Stimulated activated CD8-positive, alpha-beta memory T cell treated with anti-CD3 and anti-CD28 coated beads, Interleukin-4, amount 100 ng/mL, for 4 hours (primary cell): ENCODE measurements at places on chromosomes 1 and 21.

DNA sequence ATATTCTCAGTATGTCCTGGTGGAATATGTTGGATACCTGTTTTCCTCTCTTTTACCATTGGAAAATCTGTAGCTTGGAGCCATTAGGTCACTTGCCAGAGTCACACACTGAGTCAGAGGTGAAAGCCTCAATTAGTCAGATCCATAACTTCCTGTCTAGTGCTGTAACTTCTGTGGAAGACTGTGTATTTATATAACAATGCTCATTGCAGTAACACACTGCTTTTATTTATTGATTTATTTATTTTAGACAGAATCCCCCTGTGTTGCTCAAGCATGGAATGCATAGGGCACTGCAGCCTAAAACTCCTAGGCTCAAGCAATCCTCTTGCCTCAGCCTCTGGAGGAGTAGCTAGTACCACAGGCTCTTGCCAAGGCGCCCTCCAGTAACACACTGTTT lies 1.3 kb upstream of the DOCK7 start:
- DNase-seq: no peak

DNA sequence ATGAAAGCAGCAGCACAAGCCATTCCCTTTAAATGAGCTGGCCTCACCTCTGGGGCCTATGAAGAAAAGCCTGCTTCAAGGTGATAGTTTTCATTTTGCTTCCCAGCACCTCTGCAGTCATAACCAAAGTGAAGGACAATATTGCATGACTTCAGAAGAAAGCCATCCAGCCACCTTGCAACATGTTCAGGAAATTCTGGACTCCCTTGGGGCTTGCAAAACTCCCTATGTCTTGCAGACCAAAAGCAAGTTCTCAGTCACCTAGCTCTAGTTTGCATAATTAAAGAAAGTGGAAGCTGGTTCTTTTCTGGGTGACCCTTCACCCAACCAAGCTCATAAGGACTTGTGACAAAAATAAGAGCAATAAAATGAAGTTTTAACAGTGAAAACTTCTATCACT lies 87.6 kb downstream of the GFI1 start:
- DNase-seq: no peak

DNA sequence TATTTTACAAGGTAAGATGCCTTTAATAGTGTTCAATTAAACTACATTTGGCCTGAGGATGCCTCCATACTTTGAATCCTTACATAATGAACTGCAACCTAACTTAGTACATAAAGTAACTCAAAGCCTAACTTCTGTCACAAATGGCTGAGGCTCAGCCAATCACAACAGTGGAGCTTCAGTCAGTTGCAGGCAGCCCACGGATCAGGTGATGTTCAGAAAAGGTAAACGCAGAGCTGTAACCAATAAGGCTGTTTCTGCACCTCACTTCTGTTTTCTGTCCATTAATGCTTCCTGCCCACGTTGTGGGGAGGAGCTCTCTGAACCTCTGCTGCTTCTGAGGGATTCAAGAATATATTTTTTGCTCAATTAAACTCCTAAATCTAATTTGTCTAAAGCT lies 94.8 kb upstream of the KIAA0040 start:
- no peak for DNase-seq

DNA sequence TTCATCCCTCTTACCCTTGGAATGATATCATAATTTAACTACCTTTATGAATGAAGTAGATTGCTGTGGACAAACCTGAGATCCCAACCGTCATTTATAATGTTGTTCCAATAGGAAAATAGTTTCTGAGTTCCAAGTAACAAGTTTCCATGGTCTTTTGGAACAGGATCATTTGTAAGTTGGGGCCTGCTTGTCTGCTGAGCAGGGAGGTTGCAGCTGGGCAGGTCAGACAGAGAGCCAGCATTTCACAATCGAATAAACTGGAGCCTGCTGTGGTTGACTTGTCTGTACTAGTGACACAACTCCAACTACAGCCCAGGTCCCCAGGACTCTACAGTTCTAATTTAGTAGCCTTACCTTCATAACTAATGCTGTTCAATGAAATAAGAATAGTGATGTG lies 18.6 kb upstream of the RALGPS2 start:
- no peak for DNase-seq

DNA sequence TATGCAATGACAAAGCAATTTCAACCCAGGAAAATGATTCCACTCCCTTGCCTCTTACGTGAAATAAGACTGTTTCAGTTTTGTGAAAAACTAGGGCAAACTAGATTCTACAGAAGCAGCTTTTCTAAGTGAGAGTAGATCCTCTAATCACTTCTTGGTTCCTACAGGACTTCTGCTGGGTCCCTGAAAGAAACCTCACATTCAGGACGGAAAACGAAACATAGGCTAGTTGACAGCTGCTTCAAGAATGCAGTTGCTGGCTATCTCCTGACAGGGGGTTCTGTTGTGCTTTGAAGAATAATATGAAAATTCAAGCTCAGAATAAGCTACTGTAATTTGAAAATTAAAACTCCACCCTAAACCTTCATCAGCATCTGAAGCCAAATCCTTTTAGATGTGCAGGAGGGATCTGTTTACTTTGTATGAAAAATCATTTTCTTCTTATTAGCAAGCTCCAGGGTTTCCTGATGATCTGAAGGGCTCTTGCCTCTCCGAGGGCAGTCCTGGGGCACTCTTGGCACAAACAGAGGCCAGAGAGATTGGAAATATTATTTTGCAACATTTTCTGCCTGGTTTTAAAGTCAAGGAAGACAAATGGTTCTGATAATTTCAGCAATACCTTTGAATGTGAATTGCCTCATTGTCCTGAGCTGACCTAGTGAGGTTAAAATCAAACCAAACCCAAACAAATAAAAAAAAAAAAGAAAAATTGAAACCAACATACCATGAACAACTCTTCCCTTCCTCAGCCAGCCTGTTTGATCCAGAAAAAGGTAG lies 55.0 kb downstream of the NTMT2 start:
- no peak for DNase-seq

DNA sequence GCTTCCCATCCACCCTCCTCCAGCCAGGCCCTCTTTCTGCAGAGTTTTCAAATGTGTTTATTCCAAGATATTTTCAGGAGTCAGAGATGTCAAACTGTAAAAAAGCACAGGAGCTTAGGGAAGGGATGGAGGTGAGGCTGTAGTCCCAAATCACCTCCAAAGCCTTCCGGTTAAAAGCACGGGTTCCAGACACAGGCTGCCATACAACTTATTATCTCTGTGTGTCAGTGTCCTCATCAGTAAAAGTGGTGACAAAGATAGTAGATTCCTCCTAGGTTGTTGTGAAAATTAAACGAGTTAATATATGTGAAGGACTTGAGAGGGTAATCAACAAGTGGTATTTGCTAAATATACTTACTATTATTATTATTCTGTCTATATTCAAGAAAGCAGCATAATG lies 15.1 kb downstream of the S100A7A start:
- DNase-seq: no peak

DNA sequence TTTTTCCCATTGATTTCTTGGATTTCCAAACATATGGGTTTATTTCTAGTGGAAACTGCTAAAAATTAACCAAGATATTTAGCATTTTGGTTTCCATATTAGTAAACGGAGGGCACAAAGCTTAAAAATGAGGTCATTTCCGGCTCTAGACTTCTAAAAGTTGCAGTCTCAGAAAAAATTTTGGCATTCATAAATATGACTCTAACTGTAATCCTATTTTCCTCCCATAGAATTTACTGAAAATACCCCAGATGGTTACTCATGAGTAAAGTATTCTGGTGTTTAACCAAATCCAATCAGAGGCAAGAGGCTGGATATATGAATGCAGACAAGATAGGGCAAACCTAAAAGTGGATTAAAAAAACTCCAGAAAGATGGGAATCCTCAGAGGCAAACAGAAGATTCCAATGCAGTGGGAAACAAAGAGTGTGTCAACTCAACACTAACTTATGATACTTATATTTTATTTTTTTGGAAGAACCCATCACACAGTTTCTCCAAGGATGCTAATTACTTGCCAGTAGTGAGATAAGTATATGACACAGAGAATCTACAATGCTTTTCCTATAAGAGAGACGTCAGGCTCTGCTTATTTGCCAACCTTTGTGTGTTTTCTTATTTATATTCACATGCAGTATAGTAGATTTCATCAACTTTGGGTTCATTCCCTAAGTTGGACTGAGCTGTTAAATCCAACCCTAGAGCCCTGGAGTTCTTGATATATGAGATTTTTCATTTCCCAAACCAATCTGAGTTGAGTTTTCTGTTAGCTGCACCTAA lies 90.1 kb upstream of the BCL10 start:
- no peak for DNase-seq

DNA sequence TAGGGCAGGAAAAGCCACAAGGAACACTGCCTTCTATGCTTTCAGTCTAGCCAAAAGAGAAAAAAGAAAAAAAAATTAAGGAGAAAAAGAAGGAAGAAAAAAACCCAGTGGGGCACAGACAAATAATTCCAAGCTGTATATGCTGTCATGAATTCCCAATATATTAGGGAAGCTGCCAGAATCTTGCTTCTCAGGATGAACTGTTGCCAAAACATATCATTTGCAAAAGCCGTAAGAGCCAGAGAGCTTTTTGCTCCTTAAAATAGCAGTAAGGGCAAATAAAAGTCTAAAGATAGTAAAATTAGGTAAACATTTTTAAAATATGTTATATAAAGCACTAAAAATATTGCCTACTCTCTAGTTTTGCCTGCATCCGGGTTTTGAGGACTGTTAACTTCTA lies 52.1 kb downstream of the PGM1 start:
- DNase-seq: no peak

- no peak for DNase-seq
These were observed 27.7 kb upstream of the DYRK1A start for GRCh38 chr21:37338671-37339551.

DNA sequence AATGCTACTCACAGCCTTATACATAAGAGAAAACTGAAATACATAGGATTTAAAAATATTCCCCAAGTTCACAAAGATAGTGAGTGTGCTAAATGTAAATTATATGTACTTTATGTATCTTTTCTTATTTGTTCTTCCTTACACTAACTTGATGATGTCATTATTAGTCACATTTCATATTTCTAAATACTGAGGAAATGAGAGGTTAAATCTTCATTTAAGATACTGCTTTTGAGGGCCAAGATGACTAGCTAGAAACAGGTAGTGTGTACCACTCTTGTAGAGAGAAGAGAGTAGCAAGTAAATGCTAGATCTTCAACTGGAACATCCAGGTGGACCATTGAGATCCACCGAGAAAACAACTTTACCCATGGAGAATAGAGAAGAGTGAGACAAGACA lies 29.8 kb downstream of the PYHIN1 start:
- DNase-seq: no peak

- no peak for DNase-seq
These were observed 782 bp upstream of the SDE2 start for GRCh38 chr1:225999912-226000337.

DNA sequence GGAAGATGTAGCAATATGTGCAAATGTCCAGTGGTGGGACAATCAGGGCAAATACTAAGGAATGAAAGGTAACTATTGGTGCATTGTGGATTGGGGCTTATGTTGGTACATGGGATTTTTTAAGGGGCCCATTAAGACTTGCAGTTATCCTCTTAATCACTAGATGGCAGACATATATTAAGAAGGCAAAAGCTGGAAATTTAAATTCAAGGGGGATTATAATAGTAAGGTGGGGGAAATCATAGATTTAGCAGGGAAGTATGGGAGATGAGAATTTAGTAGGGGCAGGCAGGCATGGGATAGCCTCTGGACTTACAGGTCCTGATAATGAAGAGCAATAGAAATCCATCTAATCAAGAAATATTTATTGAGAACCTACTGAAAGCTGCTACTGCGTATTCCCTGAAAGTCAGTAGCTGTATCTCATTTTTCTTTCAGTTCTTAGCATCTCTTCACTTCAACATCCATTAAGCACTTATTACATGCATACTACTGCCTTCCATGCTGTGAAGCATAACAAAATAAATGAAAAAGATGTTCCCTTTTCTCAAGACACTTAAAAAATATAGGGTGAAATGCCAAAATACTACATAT lies 251.8 kb downstream of the CRB1 start:
- DNase-seq: no peak

DNA sequence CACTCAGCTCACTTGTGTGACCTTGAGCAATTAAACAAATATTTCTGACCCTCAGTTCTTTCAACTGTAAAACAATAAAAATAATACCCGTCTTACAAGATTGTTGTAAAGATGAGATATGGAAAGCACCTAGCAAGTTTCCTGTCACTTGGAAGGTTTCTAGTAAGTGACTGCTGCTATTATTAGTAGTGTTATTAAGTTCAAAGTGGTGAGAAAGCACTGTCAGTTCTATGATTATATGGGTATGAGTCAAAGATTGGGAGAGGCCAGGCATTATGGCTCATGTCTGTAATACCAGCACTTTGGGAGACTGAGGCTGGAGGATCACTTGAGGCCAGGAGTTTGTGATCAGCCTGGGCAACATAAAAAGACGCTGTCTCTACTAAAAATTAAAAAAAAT lies 145.4 kb downstream of the C1orf21 start:
- no peak for DNase-seq

DNA sequence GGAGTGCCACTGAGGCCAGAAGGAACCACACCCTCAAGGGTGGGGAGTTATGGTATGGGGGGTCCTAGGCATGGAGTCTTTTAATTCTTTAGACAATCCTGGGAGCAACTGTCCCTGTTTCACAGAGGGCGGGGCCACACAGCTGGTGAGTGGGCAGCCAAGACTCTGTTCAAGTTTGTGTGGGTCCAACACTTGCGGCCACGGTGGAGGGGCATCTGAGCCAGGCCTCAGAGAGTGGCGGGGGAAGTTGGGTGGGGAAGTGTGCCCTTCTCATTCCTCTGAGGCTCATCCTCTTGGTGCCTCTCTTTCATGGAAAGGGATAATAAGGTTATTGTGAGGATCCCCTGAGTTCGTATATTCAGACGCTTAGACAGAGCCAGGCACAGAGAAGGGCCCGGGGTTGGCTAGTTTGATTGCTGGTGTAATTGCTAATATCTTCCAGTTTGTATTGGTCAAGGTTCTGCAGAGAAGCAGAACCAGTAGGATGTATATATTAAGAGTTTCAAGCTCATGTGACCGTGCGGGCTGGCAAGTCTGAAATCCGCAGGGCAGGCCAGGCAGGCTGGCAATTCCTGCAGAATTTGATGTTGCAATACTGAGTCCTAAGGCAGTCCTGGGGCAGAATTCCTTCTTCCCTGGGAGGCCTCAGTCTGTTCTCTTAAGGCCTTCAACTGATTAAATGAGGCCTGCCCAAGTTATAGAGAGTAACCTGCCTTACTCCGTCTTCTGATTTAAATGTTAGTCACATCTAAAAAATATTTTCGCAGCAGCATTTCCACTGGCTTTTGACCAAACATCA lies 15.9 kb downstream of the PCSK9 start:
- no peak for DNase-seq

GRCh38 chr1:183487674-183488442 lies 15.6 kb downstream of the SMG7 start:
- DNase-seq: no peak

DNA sequence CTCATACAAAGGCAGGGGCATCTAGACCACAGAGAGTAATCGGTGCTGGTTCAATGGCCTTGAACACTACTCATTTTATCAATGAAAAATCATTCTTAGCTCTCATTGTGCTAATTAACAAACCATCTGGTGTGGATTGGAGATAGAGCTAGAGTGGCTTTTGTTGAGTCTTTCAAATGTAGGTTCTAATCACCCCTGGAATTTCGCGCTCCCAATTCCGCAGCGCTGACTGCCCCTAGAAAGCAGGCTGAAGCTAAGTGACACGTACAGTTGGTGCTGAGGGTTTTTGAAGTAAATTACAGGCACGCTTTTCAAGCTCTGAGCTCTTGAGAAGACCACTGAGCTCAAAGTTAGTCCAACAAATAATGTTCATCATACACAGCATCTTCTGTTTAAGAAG lies 31.2 kb upstream of the CA6 start:
- no peak for DNase-seq
